CD4-positive, alpha-beta T cell treated with Interleukin-17A for 1 hour (primary cell): ENCODE measurements at places on chromosomes 12 and 14.
A peak's percentile ranks its signal among the peaks of the same experiment; 100 is the strongest.

DNA sequence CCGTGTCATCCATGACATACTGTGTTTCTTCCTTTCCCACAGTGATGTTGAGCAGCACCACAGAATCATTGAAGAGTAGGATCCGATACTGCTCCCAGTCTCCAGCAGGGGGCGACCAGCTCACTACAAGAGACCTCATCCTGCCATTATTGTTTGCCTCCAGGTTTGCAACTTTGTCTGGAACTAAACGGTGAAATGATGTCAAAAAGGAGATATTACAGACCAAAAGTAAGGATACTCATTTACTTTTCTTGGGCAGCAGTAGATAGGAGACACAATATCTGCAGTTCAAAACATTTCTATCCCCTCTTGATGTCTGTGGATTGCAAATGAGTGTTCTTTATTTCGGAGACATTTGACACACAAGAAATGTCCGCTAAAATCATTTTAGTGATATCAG lies 47.2 kb downstream of the PTPRB start:
- DNase-seq = peak; percentile 46

DNA sequence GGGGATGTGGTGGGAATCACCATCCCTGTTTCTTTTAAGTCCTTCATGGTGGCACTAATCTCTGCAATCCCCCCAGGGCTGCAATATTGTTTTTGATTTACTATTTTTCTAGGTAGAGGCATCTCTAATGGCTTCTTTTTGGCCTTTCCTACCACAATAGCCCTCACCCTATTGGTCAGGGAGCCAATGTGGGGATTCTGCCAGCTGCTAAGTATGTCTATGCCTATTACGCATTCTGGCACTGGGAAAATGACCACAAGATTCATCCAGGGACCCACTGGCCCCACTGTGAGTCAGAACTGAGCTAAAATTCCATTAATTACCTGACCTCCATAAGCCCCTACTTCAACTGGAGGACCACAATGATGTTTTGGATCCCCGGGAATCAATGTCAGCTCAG lies 15.9 kb upstream of the GLIPR1L2 start:
- DNase-seq = no peak

DNA sequence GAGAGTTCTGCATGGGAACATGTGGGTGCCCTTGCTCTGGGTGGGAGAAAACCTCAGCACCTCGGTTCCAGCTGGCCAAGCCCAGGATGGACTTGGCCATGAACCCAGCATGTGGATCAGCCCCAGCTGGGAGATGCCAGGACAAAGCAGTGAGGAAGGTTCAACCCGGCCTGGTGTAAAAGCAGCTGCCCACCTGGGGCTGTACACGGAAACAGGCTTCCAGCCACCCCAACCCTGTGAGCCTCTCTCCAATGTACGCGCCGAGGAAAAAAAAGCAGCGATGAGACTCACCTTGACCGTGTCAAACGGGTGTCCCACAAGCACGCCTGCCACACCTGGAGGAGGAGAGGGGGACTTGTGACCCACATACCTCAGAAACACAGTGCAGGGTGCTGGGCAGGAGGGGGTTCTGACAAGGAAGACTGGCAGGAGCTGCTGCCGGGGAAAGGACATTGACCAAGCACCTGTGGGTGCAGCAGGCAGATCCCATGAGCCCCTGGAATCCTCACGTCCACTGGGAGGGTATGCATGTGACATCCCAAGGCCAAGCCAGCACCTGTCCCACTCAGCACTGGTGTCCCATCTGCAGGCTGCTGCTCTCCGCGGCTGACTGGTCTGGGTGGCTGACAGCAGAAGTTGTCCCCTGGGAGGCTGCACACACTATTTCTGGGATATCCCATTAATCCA lies 7.5 kb downstream of the SLC25A29 start:
- DNase-seq = no peak

GRCh38 chr14:85401384-85401783 lies 128.6 kb upstream of the FLRT2 start:
- no peak for DNase-seq

GRCh38 chr12:82426586-82426985 lies 68.3 kb downstream of the METTL25 start:
- no peak for DNase-seq

DNA sequence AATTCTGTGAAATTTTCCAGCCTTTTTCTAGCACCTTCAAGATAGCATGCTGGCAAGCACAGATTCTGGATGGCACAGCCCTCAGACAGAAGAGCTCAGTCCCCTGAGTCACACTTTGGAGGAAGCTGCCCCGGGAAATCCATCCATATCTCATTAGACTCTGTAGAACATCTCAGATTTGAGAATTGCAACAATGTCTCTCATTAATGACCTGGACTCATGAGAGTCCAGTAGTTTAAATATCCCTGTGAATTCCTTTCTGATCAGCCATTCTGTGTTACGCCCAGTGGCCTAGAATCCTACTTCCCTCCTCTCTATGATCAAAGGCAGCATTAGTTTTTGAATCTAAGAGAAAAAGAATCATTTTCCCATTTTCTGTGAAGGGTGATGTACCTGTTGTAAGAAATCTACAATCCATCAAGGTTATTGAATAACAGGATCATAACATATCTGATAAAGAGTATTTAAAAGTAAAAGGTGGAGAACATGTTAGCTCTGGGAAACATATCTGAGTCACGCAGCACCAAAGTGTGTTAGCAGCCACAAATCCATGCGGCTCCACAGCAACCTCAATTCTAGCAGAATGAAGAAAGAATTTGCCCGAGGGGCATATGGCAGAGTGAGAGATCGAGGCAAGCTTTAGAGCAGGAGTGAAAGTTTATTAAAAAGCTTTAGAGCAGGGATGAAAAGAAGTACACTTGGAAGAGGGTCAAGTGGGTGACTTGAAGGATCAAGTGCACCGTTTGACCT lies 855.6 kb upstream of the TMEM132C start:
- DNase-seq = no peak

- DNase-seq = no peak
These were observed 1585.9 kb downstream of the AACS start for GRCh38 chr12:126651133-126651532.

- DNase-seq = no peak
These were observed 85.3 kb upstream of the BCL11B start for GRCh38 chr14:99357151-99357915.

DNA sequence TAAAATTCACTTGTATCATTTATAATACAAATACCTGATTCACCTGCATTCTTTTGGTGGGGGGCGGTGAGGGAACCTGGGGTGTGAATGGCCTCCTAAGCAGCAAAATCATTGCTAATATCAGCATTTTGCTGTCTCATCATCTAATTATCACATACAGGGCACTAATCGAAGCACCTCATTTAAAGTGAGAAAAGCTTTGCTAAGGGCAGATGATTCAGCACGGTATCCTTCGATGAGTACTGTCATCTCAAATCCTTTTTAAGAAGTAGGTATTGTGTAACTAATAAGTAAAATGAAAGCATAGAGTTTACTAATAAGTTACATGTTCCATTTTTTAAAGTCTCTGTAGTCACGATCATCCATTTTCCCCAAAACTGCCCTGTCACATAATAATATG lies 278.1 kb upstream of the SOX5 start:
- DNase-seq = no peak

- DNase-seq = no peak
These were observed 239.7 kb upstream of the RGS6 start for GRCh38 chr14:71692496-71692895.

DNA sequence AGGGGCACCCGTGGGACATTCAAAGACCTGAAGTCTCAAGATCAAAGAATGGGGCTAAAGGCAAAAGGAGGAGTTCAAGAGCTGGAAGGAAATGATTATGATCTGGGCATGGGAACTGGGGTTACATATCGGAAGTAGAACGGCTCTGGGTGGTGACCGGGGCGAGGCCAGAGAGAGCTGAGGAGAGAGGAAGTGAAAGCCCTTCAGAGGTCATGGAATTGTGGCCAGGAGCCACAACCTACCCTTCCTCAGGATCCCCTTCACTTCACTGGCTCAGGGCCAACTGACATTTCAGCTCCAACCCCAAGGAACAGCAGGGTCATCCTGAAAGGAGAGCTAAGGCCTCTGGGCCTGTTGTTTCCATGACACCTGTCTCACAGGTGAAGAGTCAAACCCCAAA lies 57.8 kb downstream of the GALNT16 start:
- DNase-seq = no peak

DNA sequence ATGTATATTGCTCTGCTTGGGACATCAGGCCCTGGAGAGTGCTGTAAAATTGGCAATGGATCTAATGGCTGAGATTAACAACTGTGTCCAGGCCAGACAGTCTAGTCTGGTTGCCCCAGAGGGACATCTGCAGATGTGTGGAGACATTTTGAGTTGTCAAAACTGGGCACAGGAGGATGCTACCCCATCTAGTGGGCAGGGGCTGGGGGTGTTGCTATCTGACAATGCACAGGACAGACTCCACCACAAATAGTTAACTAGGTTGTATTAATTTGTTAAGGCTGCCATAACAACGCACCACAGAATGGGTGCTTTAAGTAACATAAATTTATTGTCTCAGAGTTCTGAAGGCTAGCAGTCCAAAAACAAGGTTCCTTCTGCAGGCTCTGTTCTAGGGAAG lies 302.5 kb upstream of the AMIGO2 start:
- no peak for DNase-seq

- no peak for DNase-seq
These were observed 71.7 kb downstream of the CCDC92 start for GRCh38 chr12:123900871-123901376.

DNA sequence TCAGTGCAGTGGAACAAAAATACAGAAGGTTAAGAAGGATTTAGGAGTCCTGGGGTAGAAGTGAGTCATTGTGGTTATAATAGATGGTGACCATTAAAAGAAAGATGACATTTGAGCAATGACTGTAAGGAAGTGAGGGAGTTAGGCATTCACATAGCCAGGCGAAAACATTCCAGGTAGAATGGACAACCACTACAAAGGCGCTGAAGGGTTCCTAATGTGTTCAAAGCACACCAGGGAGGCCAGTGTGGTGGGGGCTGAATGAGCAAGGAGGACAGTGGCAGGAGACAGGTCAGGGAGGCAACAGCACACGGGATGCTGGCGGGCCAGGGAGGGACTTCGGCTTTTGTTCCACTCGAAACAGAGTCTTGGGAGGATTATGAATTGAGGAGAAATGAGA lies 129.9 kb downstream of the NPAS3 start:
- DNase-seq = no peak

GRCh38 chr14:100891051-100891450 lies 12.5 kb downstream of the RTL1 start:
- no peak for DNase-seq

DNA sequence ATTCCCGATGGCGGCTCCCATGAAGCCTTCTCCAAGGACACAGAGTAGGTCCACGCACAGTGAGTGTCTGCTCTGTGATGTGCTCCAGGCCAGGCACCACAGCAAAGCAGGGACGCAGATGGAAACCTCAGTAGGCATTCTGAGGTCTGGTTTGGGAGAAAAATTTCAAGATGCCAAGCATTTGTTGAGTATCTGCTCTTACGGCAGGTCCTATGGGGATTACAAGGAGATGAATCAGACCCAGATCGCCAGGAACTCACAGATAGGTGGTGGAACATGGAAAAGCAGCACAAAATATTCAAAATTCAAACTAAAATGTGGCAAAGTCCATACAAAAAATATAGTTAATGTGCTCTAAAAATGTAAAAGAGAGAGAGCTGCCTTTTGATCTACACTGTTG lies 684.9 kb upstream of the TMEM132C start:
- DNase-seq = no peak

- no peak for DNase-seq
These were observed 265.6 kb upstream of the GARIN6 start for GRCh38 chr12:99381992-99382391.

DNA sequence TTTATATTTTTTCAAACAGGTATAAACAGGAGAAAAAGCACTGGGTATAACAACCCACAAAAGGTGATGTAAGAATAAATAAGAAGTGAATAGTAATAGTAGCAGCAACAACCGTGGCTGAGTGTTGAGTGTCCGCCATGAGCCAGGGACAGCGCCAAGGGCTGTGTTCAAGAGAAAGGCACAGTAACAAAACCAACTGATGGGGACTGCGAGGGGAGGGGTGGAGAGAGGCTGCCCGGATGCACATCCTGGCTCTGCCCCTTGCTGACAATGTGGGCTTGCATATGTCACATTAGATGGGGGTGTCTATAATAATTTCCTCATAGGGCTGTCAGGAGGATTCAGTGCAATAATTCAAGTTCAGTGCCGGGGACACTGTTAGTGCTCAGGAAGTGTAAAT lies 912.4 kb downstream of the VRK1 start:
- peak; percentile 61 for DNase-seq

DNA sequence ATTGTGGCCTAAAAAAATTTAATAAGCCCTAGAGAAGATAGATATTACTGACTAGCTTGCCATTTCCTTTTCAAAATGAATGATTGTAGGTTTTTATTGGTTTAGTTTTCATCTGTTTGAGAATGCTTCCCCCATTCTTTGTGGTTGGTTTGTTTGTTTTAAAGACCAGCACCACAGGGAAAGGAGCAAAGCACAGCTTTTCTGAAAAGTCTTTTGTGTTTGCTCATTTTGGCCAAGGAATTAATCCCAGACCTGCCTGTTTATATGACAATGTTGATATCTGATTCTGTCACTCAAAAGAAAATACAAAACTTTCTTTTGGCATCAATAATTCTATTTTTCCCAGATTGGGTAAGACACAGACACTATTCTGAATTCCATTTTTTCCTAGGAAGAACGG lies 312.5 kb upstream of the FLRT2 start:
- DNase-seq = no peak

- no peak for DNase-seq
These were observed 78.5 kb downstream of the CALM1 start for GRCh38 chr14:90475298-90475697.

- DNase-seq = no peak
These were observed 279.9 kb downstream of the FBXL14 start for GRCh38 chr12:1314523-1314922.

- no peak for DNase-seq
These were observed 155.2 kb downstream of the TGFB3 start for GRCh38 chr14:75826599-75826998.

- DNase-seq = no peak
These were observed 76.9 kb downstream of the ATF7IP start for GRCh38 chr12:14442221-14442881.

DNA sequence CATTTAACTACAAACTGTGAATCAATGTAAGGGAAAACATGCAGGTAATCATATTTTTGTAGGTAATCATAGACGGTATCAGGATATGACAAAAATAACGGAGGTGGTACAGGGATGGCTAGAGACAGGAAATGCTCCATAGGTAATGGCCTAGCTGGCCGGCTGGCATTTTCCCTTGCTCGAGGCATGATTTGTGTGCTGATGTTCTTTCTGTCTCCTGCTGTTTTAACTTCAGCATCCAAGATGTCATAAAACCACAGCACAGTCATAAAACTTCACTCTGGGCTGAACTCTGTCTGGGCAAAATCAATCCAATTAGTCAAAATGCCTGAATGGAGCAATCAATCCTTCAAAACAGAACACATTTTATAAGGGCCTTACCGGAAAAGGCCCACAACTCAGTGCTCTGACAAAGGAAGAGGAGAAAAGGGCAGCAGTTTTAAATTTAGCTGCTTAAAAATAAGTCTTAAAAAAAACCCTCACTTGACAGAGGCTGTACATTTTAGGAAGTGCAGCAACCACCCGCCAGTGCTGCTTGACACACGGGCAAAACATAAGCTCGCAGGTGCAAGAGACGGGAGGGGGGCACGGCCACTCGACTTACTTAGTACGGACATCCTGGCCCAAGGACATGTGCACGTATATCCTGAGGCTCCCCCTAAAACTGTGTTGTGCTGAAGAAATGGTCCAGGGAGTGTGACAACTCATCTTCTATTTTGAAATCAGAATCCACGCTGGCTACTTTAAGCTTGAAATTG lies 40.5 kb upstream of the GPR68 start:
- DNase-seq = no peak
